ENCODE measurements at places on chromosomes 4 and X.

- DNase-seq = no peak
These were observed 8.4 kb downstream of the APOOL start for GRCh38 chrX:85012098-85012497.

DNA sequence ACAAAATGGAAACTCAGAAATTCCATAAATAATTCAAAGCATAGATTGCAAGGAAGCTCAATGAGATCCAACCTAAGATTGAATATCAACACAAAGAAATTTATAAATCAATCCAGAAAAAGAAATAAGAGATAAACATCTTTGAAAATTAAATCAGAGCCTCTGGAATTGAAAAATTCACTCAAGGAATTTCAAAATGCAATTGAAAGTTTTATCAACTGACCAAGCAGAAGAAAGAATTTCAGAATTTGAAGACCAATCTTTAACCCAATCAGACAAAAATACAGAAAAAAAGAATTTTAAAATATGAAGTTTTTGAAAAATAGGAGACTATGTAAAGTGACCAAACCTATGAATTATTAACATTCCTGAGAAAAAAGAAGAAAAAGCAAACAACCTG, 134.1 kb downstream of the GASK1B start:
- no peak for DNase-seq

DNA sequence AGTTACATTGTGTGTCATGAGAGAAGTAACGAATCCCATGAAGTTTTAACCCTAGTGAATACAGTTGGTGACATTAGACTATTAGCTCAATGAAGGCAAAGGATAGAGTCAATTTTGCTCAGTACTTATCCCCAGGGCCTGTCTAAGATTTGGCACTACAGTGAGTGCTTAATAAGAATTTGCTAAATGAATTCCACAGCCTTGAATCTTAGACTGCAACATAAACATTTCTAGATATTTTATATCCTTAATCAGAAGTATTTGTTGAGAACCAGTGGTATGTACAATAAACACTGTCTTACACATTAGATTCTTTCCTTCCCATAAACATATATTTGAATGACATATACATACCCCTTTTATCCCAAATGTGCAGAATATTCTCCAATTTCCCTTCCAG, 223.0 kb downstream of the NSUN7 start:
- DNase-seq = no peak

- no peak for DNase-seq
These were observed 19.0 kb upstream of the SUPT20HL2 start for GRCh38 chrX:24332878-24333277.

DNA sequence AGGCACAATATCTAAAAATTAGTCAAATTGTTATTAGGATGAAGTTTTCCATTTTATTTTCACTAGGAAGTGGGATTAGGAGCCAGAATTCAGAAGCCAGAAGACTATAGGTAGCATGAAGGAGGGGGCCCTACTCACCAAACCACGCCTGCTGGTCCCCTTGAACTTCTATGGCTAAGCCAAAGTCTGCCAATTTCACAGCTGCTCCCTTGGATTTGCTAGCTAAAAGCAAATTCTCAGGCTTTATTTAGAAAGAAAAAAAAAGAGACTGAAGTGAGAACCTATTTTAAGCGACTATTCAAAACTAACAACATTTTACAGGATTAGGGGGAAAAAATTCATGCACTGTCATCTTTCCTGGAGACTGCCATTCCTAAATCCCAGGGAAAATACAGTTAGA, 224.3 kb downstream of the CAMK2D start:
- no peak for DNase-seq

GRCh38 chr4:48356355-48356754, 15.0 kb downstream of the SLAIN2 start:
- DNase-seq = no peak
